B cell (primary cell): ENCODE measurements at places on chromosomes 6 and 20. TPM values are rescaled to one million over a fixed set of nuclear protein-coding genes. Genes with fewer than 3 reads are reported as not detected.

The ELOVL4 gene
- 0.10 TPM in 1 of 2 replicates, not detected in the other for total RNA-seq

The KCNQ5 gene
- 9.4 and 10.4 TPM in 2 replicates for total RNA-seq

The ERVFRD-1 gene
- total RNA-seq = not detected in 2 replicates

The THBS2 gene
- not detected in 2 replicates for total RNA-seq

DNA sequence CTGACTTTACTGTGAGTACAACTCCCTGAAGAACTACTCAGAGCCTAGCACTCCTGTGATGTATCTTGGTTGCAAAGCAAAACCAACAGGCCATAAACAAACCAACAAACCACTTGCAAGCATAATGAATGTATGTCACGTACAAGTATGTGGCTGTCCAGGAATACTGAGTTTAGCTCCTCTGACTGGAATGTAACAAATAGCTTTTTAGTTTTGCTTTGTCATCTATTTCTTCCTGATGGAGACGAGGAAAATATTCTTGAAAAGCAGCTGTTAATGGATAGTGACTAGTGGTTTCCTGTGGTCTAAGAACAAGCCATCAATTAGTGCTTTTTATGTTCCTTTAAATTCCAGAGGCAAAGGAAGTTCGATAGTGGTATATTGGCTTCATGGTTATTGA lies 101.9 kb upstream of the LY86 start:
- no peak overlapping the region for H3K27ac ChIP-seq
- H3K4me3 ChIP-seq = no peak overlapping the region
- H3K4me1 ChIP-seq = no peaks in the 10 kb centered on the region
- H3K27me3 ChIP-seq = no peaks in the 10 kb centered on the region

DNA sequence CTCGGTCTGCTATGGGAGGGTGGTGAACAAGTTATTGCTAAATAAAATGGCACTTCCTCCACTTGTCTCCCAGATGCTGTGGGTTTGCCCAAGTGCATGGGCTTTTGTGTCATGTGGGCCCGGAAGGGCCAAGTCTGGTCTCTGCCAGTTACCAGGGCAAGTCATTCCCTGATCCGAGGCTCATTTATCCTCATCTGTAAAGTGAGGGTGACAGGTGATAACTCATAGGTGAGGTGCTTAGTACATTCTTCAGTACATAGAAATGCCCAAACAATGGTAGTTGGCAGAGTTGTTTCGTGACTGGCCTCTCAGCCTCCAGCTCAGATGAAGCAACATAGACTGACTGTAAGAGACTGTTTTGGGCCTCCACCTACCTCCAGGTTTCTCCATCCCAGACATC lies 2.0 kb upstream of the MUCL3 start:
- no peak overlapping the region for H3K4me3 ChIP-seq
- no peaks in the 10 kb centered on the region for H3K36me3 ChIP-seq
- peaks cover 42% of the 10 kb centered on the region for H3K27me3 ChIP-seq
- no peak overlapping the region for H3K27ac ChIP-seq
- no peaks in the 10 kb centered on the region for H3K4me1 ChIP-seq
- no peak for DNase-seq

GRCh38 chr20:22431419-22431818 lies 153.0 kb downstream of the FOXA2 start:
- H3K4me1 ChIP-seq = no peaks in the 10 kb centered on the region
- H3K27ac ChIP-seq = no peak overlapping the region
- no peak for DNase-seq
- no peaks in the 10 kb centered on the region for H3K36me3 ChIP-seq
- H3K27me3 ChIP-seq = no peaks in the 10 kb centered on the region

GRCh38 chr20:9179867-9180266 lies 111.0 kb downstream of the PLCB4 start:
- H3K27me3 ChIP-seq = no peaks in the 10 kb centered on the region
- H3K4me1 ChIP-seq = no peaks in the 10 kb centered on the region
- no peak overlapping the region for H3K27ac ChIP-seq
- H3K4me3 ChIP-seq = no peak overlapping the region
- no peak for DNase-seq
- no peaks in the 10 kb centered on the region for H3K36me3 ChIP-seq

DNA sequence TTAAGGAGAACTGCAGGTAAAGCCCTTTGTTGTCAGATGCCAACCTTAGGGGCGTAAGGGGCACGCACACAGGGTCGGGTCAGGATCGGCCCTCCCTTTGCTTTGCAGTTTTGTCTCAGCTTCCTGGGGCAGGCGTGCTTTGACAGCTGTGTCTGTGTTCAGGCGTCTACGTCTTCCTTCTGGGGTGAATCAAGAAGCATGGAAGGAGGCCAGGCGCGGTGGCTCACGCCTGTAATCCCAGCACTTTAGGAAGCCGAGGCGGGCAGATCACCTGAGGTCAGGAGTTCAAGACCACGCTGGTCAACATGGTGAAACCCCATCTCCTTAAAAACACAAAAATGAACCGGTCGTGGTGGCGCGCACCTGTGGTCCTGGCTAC lies 1.3 kb downstream of the ZGPAT start:
- peaks cover 21% of the 10 kb centered on the region for H3K4me1 ChIP-seq
- H3K4me3 ChIP-seq = no peak overlapping the region
- no peak overlapping the region for H3K27ac ChIP-seq
- peaks cover 45% of the 10 kb centered on the region for H3K36me3 ChIP-seq
- no peaks in the 10 kb centered on the region for H3K27me3 ChIP-seq

GRCh38 chr20:23410916-23411695 lies 10.2 kb downstream of the NAPB start:
- DNase-seq = no peak
- H3K4me1 ChIP-seq = peaks cover 11% of the 10 kb centered on the region
- no peaks in the 10 kb centered on the region for H3K27me3 ChIP-seq
- no peak overlapping the region for H3K27ac ChIP-seq
- H3K36me3 ChIP-seq = no peaks in the 10 kb centered on the region

- no peaks in the 10 kb centered on the region for H3K4me1 ChIP-seq
- H3K27ac ChIP-seq = no peak overlapping the region
- no peaks in the 10 kb centered on the region for H3K36me3 ChIP-seq
- DNase-seq = no peak
Measured at GRCh38 chr20:20930500-20930899, 175.7 kb downstream of the LINC00237 start.
